Left kidney (tissue), 8 donors: ENCODE measurements at places on chromosomes 7 and 10. TPM values are rescaled to one million over a fixed set of nuclear protein-coding genes. Genes with fewer than 3 reads are reported as not detected.

DNA sequence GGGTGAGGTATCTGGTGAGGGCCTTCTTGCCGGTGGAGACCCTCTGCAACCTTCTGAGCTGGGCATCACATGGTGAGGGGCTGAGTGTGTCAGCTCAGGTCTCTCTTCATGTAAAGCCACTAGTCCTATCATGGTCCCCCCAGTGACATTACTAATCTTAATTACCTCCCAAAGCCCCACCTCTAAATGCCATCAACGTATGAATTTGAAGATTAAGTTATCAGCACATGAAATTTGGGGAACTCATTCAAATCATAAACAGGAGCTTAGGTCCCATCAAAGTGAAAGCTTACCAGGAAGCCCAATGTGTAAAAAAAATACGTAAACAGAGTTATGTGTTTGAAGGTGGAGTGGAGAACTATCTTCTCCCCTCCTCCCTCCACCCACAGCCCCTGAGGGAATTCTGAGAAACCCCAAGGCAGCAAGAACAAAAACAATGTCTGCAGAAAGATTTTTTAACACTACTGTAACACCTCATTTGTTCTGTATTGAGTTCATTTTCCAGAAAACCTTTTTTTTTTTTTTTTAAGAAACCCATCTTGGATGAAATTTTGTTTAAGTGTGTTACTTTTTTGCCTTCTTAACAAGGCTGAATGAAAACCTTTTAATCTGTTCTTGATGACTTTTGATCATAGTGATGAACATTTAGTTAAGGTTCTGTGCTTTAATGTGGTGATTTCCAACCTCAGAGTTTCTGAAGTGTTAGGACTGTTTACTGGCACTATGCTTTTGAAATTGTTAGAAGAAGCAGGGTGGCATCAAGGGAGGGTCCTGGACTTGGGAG, 19.1 kb upstream of the PCGF5 start:
- no peak for DNase-seq

GRCh38 chr10:58575491-58575890, 62.8 kb downstream of the BICC1 start:
- DNase-seq, result no peak

DNA sequence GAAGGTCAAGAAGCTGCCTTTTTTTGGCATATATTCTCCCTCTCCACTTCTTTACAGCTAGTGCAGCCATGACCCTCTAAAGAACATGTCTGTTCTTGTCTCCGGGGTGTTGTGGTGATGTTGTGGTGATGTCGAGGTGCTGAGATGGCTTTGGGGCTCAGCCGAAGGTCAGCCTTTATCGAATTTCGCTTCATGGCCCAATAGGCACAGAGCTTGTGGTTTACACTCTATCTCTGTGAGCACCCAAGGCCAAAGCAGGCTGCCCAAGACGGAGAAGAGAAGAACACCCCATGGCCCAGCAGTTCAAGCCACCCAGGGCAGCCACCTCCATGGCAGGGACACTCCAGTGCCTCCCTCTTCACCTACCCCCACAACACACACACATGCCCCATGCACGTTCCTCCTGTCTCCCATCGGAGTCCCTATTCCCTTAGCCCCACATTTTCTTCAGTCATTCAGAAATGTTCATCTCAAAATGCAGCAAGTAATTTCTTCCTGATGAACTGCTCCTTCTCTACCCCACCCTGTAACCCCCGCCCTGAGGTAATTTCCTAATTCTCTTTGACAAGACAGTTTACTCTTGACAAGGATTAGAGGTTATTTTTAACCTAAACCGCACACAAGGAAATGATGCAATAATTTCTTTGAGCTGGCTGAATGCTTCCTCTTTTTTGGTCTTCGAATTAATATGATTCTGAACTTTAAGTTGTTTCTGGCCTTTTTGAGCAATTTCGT, 18.6 kb upstream of the ADRB1 start:
- no peak for DNase-seq

Gene SYT15B
- polyA plus RNA-seq, result 1.1 TPM

DNA sequence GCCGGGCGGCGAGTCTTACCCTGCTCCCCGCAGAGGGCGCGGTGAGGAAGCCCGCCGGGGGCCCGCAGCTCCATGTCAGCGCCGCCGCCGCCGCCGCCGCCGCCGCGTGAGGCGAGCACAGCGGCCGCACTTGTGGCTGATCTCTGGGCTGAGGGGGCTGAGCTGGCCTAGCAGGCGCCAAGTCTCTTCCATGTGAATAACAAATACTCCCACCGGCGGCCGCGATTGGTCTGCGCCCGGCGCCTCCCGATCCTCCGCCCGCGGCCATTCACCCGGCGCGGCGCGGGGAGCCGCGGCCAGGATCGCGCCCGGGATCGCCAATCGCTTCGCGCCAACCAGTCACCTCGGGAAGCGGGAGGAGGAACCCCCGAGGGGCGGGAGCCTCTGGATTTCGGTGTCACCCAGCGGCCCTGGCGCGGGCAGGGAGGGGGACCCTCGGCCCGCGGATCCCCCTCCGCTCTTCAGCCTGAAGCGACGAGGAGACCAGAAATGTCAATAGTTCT, at the start of gene GRM8:
Gene GRM8 (minus strand): TSS at position 164 of the 503 bp plus-strand sequence.
- DNase-seq, result peak; percentile 55

Gene TRDMT1
- 16.9 TPM for polyA plus RNA-seq
